ENCODE measurements at places on chromosomes 2 and 18.

DNA sequence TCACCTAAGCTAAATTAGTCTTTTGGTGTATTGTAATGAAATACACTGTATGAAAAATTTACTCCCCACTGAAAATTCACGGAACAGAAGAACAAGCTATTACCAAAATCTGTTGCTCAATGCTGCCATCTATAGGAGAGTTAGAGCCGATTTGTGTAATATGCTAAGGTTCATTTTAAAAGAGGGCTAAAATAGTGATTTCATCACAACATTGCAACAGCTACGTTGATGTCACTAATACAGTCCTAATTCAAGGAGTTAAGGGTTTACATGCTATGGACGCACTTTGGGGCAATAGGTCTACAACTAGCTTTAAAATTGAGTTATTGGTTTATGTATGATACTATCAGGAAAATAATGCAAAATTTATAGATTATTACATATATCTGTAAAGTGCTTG is 3.0 kb upstream of the IRS1 start:
- DNase-seq, result no peak

GRCh38 chr2:38742797-38743559 is 8.2 kb downstream of the SRSF7 start:
- no peak for DNase-seq

- no peak for DNase-seq
Measured at GRCh38 chr2:145186303-145186702, 666.4 kb upstream of the ZEB2 start.

- DNase-seq, result no peak
Measured at GRCh38 chr18:6406075-6406909, 8.4 kb downstream of the L3MBTL4 start.

DNA sequence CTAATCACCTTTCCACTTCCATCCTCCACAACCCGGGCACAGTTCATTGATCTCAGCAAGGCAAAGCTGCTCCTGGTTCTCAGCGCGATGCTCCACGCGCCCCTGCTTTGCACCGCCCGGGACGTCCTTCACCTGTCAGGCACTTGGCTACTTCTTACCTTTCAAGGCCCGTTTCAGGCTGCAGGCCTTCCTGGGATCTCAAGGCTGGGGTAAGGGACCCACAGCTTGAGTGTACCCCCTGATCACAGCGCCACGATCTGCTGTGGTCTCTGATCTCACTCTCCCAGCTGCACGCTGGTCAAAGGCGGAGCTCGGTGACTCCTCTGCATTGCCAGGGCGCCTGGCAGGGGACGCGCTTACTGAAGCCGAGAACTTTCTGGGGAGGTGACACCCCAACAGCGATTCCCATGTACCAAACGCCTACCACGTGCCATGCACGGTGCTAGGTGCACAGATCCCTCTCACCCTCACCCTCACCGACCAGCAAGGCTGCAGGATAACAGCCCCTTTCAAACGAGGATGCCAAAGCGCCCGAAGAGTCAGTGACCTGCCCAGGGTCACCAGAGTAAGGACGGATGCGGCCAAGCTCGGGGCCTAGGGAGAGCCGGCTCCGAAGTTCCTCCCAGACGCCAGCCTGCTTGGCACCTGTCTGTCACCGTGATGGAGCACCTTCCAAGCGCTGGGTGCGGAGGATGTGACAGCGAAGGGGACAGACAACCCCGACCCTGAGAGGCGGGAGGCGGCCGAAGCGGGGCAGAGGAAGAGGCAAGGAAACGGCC is 818 bp downstream of the ITGB1BP1 start:
- DNase-seq, result peak; percentile 20

- DNase-seq, result no peak
Measured at GRCh38 chr18:22678486-22678885, 254.6 kb upstream of the RBBP8 start.

DNA sequence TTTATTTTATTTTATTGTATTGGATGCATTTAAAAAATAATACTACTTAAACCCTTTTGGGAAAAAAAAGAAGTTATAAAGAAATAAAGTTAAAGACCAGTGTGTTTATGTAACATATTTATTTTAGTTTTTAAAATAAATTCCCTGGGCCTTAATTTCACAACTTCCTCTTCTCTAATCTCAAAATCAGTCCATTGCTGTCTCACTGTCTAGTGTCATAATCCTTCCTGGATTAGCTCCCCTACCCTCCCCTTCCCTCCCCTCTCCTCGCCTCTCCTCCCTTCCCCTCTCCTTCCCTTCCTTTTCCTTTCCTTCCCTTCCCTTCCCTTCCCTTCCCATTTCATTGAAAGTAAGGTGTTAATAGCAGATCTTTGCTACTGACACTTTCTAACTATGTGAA is 40.3 kb upstream of the ZEB2 start:
- no peak for DNase-seq

DNA sequence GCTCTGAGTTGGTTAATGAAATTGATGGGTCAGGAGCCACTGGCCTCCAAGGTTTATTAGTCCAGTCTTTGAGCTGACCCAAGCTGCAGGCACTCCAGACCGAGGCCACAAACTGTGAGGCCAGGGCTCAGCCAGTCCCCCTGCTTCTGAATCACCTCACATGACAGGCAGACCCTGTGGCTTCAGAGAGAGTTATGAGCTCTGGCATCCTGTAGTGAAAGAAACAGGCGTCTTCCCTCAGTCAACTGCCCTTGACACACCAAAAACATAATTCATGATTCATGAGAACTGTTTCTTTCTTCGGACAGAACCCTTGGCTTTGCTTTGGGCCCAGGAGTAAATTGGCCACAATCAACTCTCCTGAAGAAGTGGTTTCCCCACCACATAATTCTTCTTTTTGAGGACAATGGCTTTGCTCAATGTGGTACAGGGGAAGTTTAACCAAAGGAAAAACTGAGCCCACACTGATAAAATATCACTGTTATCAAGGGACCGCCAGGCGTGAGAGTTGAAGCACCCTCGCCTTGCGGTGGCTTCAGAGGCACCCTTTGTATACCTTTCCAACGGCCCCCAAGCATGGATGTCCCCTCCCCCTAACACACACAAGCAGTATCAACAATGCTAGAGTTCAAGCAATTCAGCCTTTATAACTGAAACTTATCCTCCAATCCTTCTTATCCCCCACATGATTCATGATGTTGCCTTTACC is 226.9 kb downstream of the CYRIA start:
- DNase-seq, result no peak

GRCh38 chr2:137383391-137383790 is 580.9 kb upstream of the HNMT start:
- DNase-seq, result no peak

GRCh38 chr2:217919204-217919603 is 83.6 kb downstream of the TNS1 start:
- no peak for DNase-seq

Data from stimulated activated CD4-positive, alpha-beta T cell treated with anti-CD3 and anti-CD28 coated beads, Interleukin-2, amount 100 ng/mL, for 4 hours (primary cell).